Sciatic nerve (tissue), 2 donors: ENCODE measurements at places on chromosomes 11 and 22.

DNA sequence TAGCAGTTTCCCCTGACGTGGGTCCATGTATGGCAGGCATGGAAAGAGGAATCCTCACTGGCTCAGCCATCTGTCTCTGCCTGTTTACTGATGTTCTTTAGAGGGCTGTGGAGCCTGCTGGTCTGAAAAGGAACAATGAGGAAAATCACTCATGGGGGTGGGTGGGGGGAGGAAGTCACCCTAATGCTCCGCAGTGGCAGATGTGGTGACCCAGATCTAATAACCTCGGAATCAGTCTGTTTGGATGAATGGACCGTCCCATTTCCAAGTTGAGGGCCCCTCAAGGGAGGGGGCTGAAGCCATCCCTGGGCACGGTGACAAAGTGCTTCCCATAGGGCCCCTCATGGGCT lies 4.4 kb downstream of the BCR start:
- DNase-seq = no peak

GRCh38 chr11:72833811-72834493 lies 19.7 kb downstream of the ATG16L2 start:
- DNase-seq = no peak

- peak; percentile 43 for DNase-seq
Measured at GRCh38 chr11:1072116-1072820, 2.4 kb upstream of the MUC2 start.

GRCh38 chr11:63985812-63986155 lies 454 bp upstream of the OTUB1 start:
- DNase-seq = no peak

GRCh38 chr22:47166446-47167016 lies 404.1 kb downstream of the TBC1D22A start:
- peak; percentile 31 for DNase-seq

GRCh38 chr11:568306-569157 lies 7.7 kb upstream of the PHRF1 start:
- DNase-seq = peak; percentile 94

GRCh38 chr11:112352907-112353306 lies 92.2 kb upstream of the PLET1 start:
- no peak for DNase-seq
